ENCODE measurements at places on chromosomes 11 and 22.
A peak's percentile ranks its signal among the peaks of the same experiment; 100 is the strongest.

GRCh38 chr11:1075341-1075911 lies 752 bp downstream of the MUC2 start:
- no peak for DNase-seq

DNA sequence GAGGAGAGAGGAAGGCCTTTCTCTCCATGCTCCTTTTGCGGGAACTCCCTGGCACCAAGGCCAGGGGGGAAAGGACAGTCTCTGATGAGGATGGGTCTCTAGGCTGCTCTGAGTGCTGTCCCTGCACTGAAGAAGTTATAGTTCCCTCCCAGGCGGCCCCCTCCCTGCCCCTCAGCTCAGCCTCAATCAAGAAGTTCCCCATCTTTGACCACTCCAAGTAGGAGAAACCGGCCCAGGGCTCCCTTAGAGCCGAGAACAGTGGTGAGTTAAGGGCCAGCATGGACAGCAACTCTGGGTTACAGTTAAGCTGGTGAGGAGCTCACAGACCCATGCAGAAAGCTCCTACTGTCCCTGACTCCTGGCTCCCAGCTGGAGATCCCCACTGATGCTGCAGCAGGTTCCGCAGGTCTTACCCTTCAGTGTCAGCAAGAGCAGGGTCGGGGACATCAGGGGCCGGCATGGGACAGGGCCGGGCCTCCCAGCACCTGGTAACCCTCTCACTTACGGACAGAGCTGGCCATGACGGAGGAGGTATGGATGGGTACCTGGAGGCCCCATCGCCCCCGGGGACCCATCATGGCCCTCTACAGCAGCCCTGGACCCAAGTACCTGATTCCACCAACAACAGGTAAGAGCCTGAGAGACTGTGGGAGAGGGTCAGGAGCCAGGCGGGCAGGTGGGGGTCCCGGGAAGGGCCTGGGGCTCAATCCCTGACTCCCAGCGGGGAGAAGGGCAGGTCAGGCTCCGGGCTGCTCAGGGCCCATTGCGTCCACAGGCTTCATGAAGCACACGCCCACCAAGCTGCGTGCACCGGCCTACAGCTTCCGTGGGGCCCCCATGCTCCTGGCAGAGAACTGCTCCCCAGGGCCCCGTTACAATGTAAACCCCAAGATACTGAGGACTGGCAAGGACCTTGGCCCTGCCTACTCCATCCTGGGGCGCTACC lies 4.2 kb downstream of the SCGB1C1 start:
- DNase-seq = no peak

- no peak for DNase-seq
Observed at GRCh38 chr22:27835446-27835845, 33.9 kb upstream of the MN1 start.

- peak; percentile 5 for DNase-seq
Observed at GRCh38 chr11:124198897-124199296, 15.8 kb downstream of the OR10D3 start.

DNA sequence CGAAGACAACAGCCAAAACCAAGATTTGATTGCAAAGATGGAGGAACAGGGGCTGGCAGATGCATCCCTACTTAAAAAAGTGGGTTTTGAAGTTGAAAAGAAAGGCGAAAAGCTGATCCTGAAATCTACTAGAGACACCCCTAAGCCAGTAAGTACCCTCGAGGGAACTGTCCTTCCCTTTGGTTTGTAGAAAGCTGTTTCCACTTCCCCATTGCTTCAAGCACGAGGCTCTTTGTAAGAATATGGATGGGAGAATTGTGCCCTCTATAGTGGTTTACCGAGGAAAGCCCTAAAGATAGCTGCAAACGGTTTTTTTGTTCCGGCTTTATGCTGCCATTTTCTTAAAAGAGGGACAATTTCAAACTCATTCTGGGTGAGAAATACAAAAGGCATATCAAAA lies 133.9 kb downstream of the WNT7B start:
- no peak for DNase-seq

- DNase-seq = peak; percentile 80
Observed at GRCh38 chr11:75428281-75428724, 4.7 kb downstream of the KLHL35 start.

DNA sequence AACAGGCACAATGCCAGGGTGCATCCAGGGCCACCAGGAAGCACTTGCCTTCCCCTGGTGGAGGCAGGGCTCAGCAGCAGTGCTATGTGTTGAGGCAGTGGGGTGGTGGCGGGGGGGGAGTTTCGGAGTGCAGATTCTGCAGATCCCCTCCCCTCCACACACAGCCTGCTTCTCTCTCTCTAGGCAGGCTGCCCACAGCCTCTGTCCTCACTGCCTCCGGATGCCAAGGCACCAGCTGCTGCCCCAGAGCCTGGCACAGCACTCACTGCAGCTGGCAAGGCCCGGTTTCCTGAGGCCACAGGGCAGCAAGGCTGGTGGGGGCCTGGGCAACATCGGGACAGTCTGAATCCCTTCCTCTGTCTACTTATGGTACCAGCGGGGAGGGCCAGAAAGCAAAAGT lies 35.8 kb downstream of the NRXN2 start:
- no peak for DNase-seq

DNA sequence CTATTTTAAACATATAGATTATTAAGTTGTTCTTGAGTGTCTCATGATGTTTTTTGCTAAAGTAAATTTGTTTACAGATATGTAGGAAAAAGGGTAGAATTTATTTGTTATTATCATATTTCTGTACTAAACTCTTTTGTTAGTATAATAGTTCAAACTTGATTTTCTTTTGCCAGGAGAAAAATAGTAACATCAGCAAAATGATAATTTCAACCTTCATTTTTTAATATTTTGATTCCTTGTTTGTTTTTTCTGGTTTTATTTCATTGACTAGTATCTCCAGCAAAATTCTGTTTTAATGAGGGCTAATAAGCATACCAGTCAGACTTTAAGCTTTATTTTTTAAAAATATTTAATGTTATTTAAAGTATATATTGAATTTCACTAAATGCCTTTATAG lies 4.0 kb downstream of the OR1S1 start:
- no peak for DNase-seq

DNA sequence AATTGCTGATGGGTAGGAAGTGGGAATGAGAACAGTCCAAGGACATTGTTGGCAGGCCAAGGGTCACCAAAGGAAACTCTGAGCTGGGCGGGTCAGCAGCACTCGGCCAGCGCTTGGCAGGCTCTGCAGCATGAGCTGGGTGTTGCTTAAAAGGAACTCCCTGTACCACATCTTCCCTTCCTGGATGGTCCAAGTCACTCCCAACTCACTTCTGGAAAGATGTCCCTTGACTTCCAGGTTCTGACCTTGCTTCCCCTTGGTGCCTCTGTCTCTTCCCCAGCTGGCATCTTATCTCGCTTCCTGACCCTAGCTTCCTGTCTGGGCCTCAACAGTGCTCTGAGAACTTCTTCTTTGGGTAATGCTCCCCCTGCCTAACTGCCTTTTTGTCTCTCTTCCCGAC lies 24.8 kb upstream of the SWAP70 start:
- no peak for DNase-seq

DNA sequence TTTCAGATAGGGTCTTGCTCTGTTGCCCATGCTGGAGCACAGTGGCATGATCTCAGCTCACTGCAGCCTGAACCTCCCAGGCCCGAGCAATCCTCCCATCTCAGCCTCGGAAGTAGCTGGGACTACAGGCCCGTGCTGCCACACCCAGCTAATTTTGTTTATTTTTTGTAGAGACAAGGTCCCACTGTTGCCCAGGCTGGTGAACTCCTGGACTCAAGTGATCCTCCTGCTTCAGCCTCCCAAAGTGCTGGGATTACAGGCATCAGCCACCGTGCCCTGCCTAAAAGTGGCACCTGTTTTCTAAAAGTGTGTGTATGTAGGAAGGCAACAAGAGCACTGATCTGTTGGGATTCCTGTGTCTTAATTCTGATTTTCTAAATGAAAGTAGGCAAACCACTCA lies 20.2 kb downstream of the PACS1 start:
- DNase-seq = no peak

- no peak for DNase-seq
Observed at GRCh38 chr22:42176255-42176915, 45.8 kb upstream of the CYP2D6 start.

GRCh38 chr22:43269646-43270045 lies 73.5 kb downstream of the SCUBE1 start:
- DNase-seq = no peak

GRCh38 chr11:27391331-27392015 lies 28.5 kb upstream of the CCDC34 start:
- DNase-seq = no peak

- no peak for DNase-seq
Observed at GRCh38 chr11:113417428-113417827, 29.8 kb downstream of the ANKK1 start.

DNA sequence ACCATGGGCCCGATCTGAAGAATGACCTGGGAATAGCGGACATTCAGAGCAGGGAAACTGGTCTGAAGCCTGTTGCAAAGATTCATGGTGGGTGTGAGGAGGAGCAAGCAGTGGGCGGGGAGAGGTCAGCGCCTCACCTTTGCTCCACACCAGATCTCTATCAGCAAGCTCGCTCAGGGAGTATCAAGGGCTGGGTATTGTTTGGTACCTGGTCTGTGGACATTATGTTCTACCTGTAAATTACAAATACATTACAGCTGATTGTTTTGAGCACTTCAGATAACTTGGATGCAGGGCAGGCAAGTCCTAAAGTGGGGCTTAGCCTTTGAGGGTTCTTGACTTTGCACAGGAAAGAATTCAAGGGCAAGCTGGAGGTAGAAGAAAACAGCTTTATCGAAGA lies 10.8 kb upstream of the SEC14L4 start:
- DNase-seq = no peak

- no peak for DNase-seq
Observed at GRCh38 chr11:88164806-88165585, 10.2 kb downstream of the RAB38 start.

- DNase-seq = peak; percentile 15
Observed at GRCh38 chr11:104337273-104337672, 173.3 kb upstream of the PDGFD start.

DNA sequence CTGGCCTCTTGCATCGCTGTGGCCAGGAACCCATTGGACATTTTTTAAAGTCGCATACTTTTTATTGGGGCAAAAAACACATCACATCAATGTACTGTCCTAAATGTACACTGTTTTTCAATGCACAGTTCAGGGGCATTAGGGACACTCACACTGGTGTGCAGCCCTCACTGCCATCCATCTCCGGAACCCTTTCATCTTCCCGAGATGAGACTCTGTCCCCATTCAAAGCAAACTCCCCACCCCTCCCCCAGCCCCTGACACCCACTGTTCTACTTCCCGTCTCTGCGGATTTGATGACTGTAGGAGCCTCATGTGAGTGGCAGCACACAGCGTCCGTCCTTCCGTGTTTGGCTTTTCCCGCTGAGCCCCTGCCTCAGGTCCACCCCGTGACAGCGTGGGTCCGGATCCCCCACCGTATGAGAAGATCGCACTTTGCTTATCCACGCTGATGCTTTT lies 41.8 kb upstream of the TH start:
- no peak for DNase-seq

GRCh38 chr11:46977038-46977813 lies 40.7 kb downstream of the CSTPP1 start:
- no peak for DNase-seq

GRCh38 chr11:72441752-72442207 lies 7.4 kb upstream of the CLPB start:
- DNase-seq = no peak

- no peak for DNase-seq
Observed at GRCh38 chr22:42077486-42078125, 1.9 kb upstream of the SMDT1 start.

DNA sequence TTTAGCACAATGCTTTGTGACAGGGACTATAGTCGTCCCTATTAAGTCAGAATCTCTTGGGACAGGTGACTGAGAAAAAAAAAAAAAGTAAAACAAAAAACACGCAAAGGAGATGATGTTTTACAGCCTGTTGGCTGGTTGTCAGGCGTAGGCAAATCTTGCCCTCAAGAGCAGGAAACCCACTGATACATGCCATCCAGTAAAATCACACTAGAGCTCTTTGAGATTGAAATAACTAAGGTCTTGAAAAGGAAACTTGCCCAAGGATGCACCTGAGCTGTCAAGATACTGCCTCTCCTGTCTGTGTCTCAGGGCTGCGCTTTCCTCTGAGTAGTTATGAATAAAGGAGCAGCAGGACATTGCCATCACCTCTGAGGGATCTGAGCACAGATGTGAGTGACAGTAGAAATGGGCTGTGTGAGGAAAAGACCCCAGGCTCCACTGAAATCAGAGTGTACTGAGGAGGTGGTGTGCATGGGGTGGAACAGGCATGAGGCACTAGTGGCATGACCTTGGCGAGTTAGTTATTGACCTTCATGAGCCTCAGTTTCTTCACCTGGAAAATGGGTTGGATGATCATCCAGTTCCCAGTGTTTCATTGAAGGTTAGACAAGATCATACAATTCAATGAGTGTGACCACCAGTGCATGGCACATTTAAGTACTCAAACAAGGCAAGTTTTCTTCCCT lies 23.3 kb downstream of the MICAL2 start:
- no peak for DNase-seq

DNA sequence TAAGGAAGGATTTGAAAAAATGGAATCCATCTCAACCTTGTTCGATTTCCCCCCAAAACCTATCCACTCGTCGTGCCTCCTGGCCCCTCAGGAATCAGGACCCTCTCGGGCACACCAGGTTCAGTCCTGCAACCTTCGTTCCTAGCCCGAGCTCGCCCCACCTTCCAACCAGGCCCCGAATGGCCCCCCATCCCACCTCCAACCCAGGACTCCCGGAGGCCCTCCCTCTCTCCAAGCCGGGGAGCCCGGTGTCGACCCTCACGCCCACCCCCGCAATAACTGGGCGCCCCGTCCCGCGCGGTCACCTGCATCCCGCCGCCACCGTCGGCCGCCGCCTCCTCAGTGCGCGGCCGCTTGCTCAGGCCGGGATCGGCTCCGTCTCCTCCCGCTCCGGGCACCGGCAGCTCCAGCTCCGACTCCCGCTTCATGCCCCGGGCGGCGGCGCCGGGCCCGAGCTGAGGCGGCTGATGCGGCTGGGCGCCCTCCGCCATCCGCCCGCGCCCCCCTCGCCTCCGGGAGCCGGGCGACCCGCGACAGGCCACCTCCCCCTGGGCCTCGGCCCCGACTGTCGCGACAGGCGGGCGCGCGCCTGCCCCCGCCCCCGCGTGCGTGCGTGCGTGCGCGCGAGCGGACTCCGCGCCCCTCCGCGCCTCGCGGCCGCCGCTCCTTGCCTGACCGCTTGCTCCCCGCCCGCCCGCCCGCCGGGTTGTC lies 534 bp downstream of the RBFOX2 start:
- DNase-seq = no peak

GRCh38 chr22:42313204-42313603 lies 42.8 kb upstream of the TCF20 start:
- no peak for DNase-seq

- DNase-seq = no peak
Observed at GRCh38 chr11:66259956-66260355, 8.5 kb upstream of the RAB1B start.

- peak; percentile 74 for DNase-seq
Observed at GRCh38 chr11:109819410-109819809, 273.8 kb upstream of the ZC3H12C start.

DNA sequence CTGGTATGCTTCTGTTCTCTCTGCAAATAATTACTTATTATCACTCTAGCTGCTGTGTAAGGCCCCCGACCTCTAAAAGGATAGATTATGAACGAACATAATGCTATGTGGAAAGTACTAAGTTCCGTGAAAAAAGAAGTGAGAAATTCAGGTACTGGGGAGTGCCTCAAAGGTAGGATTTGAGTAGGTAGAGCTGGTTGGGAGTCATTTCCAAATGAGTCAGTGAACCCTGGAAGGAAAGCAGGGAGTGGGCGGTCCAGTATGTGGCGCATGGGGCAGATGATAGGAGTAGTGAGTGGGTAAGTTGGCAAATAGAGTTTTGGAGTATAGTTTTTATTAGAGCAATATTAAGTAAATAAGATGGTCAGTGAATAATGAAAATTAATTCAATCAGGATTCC lies 2.4 kb downstream of the ZC3H12C start:
- DNase-seq = peak; percentile 70

GRCh38 chr11:27570542-27570941 lies 64.0 kb upstream of the LIN7C start:
- DNase-seq = no peak
